Activated CD4-positive, alpha-beta T cell treated with anti-CD3 and anti-CD28 coated beads for 1 hour (primary cell): ENCODE measurements at places on chromosomes 7 and 10.

GRCh38 chr10:129342385-129342784 lies 124.7 kb upstream of the MGMT start:
- no peak for DNase-seq

GRCh38 chr7:21094589-21094988 lies 307.9 kb upstream of the SP8 start:
- no peak for DNase-seq

DNA sequence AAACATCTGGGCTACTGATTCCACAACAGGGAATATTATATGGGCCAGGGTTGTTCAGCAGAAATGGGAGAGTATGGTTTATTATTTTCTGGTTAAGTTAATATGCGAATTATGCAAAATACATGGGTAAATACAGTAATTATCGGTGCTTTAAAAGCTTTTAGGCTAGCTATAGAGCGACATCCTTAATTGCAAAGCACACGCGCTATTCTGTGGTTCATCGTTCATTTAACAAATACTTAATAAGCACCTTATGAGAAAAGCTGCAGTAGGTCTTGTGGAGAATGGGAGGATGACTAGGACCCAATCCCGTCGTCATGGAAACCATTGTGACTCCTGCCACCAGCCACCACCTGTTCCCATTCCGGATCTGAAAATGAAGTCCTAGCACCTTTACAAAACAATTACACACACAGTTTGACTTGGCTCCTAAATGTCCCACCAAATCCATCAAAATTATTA lies 623 bp upstream of the CEP41 start:
- no peak for DNase-seq

DNA sequence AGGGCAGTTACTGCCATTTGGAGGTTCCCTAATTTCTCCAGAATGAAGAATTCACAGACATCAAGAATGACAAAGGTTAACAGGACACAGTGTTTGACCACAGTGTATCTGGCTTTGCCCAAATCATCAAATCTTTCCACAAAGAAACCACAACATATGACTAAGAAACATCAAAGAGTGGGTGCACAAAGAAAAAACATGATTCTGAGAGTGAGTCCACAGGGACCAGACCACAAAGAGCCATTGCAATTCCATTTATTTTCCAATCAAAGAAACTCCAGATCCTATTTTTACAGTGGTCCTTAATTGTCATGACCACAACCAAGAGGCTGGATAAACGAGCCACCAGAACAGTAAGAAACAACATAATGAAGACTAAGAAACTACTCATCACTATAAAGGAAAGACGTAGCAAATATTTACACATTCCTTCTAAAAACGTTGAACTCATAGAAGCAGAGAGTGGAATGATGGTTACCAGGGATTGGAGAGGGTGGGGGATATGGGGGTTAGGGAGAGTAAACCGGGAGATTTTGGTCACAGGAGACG lies 286.5 kb downstream of the DOCK4 start:
- no peak for DNase-seq

DNA sequence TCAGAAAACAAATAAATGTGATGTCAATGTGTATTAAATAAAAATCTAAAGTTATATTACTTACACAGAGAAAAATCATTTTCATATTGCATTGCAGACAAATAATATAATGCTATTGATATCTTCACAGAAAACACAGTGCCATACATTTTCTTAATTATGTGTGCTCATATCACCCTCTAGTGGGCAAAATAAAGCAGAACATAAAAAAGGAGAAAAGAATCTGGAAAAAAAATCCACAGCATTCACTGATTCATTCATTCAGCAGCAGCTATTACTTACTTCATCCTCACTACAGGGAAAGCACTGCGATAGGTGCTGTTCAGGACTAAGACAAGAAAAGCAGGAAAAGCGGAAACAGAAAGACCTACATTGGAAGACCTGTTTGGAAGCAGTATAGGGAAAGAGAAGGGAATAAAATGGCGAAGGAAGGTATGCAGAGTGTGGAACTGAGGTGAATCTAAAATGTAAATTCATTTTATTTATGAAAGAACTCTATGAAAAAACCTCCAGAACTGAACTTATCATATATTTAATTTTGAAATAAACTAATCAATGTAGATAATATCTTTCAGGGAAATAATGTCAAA lies 73.2 kb downstream of the POT1 start:
- DNase-seq: no peak

DNA sequence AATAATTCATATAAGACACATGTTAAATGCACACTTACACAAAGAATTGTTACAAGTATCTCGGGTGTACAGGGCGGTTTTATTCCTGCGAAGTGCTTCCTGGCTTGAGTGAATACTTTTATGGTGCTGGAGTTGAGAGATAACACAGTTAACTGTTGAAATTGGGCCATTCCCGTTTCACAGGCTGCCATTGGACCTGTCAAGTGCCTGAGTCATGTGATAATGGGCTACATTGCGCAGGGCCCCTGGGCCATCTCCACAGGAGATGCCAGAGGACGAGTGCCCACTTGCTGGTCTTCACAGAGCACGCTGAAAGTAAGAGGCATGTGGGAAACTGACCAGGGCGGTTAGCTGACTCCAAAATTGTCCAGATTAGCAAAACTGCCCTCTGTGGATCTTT lies 4.8 kb downstream of the FBH1 start:
- no peak for DNase-seq

- no peak for DNase-seq
These were observed 23.5 kb downstream of the BLVRA start for GRCh38 chr7:43781726-43782607.

- DNase-seq: no peak
These were observed 53.7 kb downstream of the CCDC6 start for GRCh38 chr10:59852670-59853069.

GRCh38 chr10:67110286-67110685 lies 184.4 kb downstream of the LRRTM3 start:
- no peak for DNase-seq

GRCh38 chr7:102061981-102062390 lies 224.7 kb upstream of the SH2B2 start:
- no peak for DNase-seq

- no peak for DNase-seq
These were observed 218.6 kb downstream of the THSD7A start for GRCh38 chr7:11613292-11613930.

- DNase-seq: no peak
These were observed 60.2 kb downstream of the PRKAG2 start for GRCh38 chr7:151816562-151817314.

DNA sequence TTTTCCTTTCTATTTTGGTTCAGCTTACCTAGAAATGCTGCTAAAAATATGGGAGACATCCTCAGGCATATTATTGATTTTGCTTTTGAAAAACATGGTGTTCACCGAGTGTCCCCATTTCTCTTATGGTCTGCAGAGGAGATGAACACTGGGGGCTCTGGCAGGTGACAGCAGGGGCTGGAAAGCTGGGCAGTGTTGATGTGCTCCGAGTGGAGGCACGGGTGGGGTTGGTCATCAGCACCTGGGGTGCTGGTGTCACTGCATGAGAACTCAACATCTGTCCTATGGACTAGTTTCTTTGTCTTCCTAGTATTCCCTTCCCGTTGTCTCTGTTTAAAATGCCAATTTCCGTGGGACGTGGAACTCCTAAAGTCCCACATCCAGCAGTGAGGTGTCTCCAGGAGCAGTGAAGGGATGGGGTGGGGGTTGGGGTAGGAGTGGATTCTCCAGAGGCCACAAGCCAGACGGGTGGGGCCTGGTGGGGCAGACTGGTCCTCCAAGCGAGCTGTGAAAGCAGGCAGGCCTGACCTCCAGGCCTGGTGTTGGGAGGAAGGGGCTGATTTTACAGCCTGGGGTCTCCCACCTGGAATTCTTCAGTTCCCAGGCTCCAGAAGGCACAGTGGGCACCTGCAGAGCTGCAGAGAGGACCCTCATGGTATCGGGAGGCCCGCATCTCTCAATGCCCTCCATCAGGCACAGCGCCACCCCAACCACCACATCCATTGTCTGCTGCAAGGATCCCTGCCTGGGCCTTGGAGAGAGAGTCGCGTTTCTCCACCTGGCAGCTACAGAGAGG lies 24.4 kb downstream of the ZNF775 start:
- no peak for DNase-seq

DNA sequence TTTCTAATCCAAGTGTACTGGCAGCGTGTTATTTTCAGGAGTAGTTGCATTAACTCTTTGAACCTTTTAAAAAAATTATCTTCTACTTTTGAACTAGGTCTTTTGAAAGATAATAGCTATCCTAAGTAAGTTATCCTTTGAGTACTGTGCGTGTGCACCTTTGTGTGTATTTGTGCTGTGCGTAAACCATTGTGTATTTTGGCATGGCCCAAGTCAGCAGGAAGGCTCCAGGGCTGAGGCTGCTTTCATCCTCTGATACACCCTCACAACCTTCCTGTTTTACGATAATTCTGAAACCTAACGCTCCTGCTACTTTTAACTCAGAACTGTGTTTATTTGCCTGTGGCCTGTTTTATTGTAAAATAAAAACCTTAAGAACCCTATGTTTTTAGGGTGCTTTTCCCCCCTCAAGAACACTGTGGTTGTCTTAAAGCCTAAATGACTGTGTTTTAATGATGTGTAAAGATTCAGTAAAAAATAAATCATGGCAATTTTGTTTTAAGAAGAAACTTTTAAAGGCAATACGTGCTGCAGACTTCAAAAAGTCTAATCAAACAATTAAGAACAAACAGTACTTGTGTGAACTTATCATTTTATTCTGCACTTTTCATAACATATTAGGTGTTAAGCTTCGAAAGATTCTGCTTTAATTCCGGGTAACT lies 57.5 kb downstream of the HDAC9 start:
- no peak for DNase-seq

DNA sequence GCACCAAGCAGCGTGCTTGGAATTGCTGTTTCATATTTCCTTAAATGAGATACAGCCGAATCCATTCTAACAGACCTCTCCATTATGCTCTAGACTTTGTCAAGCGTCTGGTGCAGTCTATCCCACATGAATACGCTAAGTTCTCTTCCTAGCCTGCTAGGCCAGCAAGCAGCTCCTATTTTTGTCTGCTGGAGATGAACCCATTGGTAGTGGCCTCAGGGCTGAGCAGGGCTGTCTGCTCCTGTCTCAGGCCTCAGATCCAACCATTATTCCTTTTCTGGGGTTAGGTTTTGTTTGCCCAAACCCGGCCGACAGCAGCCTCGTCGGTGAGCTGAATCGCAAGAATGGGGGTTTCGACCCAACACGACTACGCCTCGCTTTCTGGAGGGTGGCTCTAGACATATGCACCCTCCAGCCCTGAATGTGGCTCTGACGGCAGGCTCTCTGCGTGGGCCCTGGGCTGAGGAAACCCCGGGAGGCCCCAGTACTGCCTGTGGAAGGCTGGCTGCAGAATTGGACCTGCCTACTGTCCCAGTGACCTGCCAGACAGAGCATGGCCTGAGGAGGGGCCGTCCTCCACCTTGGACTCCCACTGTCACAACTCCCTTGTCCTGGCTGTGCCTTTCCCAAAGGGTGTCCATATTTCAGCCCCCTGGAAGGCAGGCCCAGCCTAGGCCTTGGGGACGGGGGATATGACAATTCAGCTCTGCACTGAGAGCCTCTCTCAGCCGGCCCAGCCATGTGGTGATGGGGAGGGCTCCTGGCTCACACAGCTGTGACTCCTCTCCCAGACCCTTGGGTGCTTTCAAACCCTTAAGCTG lies 267.9 kb upstream of the TCERG1L start:
- DNase-seq: no peak

- DNase-seq: no peak
These were observed 272.4 kb upstream of the LRGUK start for GRCh38 chr7:133854739-133855138.

DNA sequence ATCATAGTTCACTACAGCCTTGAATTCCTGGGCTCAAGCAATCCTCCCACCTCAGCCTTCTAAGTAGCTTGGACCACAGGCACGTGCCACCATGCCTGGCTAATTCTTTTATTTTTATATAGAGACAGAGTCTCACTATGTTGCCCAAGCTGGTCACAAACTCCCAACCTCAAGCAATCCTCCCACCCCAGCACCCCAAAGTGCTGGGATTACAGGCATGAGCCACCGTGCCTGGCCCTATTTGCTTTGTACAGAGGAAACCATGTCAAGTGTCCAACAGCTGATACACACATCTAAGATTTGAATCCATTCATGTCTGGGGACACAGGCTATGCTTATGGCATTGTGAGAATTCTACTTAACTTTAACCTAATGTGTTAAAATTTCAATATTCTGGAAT lies 29.9 kb upstream of the MPP7 start:
- no peak for DNase-seq

DNA sequence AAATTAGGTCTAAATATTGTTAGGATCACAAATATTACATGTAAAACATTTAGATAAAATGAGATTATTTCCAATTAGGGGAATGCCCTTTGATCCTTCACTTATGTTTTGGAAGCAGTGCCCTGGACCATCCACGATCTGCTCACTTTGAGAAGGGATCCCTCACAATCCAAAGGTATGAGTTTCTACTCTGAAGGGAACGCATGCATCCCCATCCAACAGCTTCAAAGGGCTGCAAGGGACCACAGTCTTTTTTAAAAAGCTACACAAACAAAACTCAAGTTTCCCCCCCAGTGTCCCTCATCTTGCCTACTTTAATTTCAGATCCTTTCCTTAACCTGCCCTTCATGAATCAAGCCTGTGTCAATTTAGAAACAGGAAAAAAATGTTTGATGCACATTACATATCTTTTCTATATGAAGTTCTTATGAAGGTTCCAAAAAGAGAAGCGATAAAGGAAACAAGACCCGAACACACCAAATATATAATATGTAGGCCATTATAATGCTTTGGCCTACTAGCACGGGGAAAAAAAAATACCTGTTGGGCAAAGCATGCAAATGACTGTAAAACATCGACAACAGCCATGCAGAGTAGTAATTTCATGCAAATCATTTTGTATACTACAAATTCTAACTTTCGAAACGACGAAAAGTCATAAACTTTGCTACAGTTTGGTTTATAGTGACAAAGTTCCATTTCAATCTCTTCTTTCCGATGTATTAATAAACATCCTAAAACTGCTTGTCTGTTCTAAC lies 2.0 kb downstream of the EIF3A start:
- DNase-seq: no peak

DNA sequence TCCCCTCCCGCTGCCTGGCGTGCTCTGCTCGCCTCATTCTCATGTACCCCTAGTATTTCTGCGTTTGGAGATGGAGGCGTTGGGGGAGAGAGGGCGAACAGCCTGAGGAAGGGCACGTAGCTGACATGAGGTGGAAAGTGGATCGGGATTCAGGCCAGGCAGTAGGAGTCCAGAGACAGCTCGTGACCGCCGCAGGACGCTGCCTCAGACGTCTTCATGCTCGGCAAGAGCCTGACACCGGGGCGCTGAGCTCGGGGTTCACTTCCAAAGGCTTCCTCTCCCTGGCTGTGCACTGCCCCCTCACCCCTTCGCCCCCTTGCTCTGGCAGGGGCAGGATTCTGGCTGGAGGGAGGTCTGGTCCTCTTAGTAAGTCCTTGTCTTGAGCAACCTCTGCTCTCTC lies 374.4 kb upstream of the MKI67 start:
- no peak for DNase-seq
